ENCODE measurements at places on chromosomes 7 and 10.

DNA sequence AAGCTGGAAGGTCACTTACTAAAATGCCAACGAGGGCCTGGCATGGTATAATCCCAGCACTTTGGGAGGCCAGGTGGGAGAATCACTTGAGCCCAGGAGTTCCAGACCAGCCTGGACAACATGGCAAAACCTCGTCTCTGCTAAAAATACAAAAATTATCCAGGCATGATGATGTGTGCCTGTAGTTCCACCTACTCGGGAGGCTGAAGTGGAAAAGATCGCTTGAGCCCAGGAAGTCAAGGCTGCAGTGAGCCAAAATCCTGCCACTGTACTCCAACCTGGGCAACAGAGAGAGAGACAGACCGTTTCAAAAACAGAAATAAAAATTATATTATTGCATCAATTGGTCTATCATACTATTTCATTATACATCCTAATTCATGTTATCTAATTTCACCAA lies 18.1 kb upstream of the FAM53B start:
- no peak for DNase-seq

DNA sequence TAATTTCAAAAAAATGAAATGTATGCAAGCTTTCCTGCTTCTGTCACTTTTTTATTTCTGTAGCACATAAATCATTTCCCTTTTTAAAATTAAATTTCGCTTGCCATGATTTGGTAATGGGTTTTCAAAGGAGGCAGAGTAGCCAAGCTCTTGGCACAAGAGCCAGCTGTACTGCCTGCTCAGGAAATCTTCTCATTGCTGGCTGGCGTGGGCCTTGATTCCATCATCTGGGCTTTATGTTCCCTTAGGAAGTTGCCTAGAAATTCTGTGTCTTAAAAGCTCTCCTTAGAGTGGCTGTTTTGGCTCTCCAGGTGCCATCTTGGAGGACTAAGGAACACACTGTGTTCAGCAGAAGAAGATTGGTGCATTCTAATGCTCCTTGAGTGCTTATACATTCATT lies 107.4 kb downstream of the ARID5B start:
- DNase-seq = no peak

DNA sequence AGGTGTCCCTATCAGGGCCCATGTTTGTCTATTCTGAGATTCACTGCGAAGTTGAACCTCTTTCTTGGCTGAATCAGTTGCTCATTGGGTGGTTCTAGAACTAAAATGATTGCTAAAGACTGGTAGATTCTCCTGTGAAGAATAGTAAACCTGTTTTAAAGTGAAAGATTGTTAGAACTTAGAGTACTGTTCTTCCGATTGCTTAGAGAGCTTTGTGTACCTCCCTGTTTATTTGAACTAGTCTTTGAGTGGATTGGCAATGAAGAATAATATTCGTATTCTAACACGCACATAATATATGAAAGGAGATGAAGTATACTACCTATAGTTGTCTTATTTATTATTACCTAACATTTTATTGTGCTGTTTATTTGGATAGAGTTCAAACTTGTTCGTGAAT lies 124.8 kb upstream of the RPA3 start:
- DNase-seq = no peak

DNA sequence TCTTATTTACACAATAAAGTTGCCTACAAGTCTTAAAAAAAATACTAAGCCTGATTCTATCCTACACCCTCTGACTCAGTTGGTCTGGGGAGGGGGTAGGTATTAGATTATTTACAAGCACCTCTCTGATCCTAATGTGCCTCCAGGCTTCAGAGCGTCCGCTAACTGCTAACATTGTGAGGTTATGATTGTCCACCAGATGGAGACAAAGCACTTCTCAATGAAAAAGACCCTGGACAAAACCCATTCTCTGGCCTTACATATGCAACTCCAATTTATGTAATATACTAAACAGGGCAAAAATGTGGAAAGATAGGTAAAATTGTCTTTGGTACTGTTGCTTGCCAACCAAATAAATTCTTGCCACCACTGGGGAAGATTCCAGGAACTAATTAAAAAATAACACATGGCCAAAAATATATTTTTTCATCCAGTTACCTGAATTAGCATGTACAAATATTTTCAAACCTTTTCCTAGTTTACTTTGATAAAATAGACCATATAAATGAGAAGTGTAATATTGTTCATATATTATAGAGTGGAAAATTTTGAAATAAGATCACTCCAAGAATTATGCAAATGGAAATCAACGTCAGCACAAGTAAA lies 92.4 kb downstream of the KIF20B start:
- DNase-seq = no peak

GRCh38 chr7:111485701-111486380 lies 76.5 kb downstream of the IMMP2L start:
- no peak for DNase-seq

GRCh38 chr7:11540271-11540761 lies 291.7 kb downstream of the THSD7A start:
- DNase-seq = no peak

- no peak for DNase-seq
Measured at GRCh38 chr10:127872011-127872761, 20.6 kb downstream of the CLRN3 start.

DNA sequence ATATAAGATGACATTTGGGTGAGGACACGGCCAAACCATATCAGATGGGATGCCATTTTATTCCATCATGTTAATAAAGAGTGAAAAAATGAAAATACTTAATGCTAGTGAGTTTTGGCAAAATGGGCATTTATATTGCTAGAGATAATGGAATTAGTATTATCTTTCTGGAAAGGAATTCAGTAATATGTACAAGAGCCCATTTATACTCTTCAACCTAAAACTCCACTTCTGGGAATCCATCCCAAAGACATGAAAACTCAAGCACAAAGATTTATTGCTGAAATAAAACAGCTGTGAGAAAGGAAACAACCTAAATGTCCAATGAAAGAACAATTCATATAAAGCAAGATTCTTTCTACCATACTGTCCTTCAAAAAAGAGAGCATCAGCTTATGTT lies 96.0 kb upstream of the TMEM168 start:
- no peak for DNase-seq

GRCh38 chr7:66960192-66960591 lies 35.2 kb downstream of the SBDS start:
- DNase-seq = no peak

DNA sequence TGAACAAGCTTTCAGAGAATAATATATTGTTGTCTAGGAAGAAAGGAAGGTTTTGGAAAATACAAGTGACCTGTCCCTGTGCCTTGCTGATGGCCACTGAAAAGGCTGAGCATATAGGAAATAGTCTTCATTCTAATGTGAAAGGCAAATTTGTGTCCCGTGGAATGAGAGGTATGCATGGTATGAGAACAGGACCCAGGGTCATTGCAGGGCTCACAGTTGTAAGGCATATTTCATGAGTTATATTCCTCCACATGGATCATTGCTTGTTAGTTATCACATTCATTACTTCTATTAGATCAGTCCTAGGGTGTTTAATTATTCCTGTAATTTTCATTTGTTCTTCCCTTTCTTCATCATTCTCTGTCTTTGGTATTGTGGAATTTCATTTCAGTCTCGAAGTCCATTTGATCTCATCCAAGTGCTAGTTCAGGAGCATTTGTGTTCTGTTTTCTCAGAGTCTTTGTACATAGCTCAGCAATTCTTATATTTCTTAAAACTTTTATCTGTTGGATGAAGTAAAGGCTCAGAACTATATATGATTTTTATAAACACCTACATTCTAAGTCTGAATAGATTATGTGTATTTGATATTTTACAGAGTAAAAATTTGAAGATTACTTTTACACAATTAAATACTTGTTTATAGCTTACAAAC lies 39.4 kb upstream of the ARHGAP21 start:
- no peak for DNase-seq

GRCh38 chr10:74145133-74145532 lies 5.5 kb downstream of the AP3M1 start:
- no peak for DNase-seq

GRCh38 chr7:28224172-28224571 lies 43.6 kb upstream of the JAZF1 start:
- DNase-seq = no peak

GRCh38 chr10:132336919-132337407 lies 5.0 kb downstream of the LRRC27 start:
- no peak for DNase-seq

DNA sequence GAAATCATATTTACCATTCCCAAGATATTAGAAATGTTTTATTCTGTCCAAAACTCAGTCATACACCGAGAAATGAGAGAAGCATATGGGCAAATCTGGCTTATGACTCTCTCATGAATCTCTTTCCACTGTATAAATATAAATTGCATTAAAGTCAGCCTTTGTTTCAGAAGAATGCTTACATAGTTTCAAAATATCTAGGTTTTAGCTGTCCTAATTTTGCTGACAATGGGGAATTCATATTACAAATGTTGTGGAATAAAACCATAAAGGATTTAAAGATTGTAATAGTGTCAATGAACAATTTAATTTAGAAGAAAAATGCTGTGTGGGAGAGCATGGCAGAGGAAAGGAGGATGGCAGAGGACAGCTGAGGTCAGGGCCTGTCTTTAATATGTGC lies 185.0 kb upstream of the THSD7A start:
- no peak for DNase-seq

DNA sequence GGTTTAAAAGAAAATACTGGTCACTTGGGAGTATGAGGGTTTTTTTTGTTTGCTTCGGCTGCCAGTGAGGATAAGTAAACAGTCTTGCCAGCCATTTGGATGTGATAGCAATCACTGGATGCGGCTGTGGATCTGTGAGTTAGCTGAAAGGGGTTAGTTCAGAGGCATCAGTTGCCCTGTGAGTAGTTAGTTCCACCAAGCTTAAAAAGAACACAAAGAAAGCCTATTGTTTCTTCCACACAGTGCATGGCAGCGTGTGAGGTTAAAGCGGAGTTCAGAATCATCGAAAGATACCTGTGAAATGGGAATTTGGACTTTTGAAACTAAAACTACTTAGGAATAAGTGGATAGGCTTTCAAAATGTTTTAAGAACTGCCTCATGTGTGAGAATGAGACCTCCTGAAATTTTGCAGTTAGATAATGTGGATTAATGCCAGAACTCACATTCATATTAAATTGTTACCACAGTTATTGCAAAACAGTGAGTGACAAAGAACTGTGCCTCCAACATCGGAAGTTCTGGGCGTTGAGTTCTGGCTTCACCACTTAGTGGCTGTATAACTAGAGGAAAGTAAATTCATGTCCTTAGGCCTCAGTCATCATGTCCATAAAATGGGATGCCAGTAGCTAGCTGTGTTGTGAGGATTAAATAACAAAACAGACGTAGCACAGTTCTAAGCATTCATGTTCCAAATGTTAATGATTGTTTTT lies 31.3 kb downstream of the KIAA1217 start:
- DNase-seq = no peak

- DNase-seq = no peak
Measured at GRCh38 chr7:72190146-72190545, 222.0 kb downstream of the CALN1 start.

DNA sequence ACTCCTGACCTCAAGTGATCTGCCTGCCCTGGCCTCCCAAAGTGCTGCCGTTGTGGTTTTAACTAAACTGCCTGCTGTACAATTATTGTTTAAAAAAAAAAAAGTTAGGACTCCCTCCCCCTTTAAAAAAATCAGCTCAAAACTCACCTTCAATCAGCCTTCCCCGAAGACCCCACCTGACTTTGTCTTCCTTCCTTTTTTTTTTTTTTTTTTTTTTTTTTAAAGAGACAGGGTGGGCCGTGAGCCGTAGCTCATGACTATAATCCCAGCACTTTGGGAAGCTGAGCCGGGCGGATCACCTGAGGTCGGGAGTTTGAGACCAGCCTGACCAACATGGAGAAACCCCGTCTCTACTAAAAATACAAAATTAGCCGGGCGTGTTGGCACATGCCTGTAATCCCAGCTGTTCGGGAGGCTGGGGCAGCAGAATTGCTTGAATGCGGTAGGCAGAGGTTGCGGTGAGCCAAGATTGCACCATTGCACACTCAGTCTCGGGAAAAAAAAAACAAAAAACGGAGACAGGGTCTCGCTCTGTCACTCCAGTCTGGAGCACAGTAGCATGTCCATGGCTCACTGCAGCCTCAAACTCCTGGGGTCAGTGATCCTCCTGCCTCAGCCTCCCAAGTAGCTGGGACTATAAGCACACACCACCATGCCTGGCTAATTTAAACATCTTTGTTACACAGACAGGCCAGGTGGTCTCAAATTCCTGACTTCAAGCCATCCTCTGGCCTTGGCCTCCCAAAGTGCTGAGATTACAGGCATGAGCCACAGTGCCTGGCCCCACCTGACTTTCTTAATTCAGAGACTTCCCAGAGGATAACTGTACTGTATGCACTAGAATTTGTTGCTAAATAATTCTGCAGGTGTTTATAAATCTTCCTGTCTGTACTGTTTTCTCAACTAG lies 3.2 kb downstream of the FIS1 start:
- no peak for DNase-seq

DNA sequence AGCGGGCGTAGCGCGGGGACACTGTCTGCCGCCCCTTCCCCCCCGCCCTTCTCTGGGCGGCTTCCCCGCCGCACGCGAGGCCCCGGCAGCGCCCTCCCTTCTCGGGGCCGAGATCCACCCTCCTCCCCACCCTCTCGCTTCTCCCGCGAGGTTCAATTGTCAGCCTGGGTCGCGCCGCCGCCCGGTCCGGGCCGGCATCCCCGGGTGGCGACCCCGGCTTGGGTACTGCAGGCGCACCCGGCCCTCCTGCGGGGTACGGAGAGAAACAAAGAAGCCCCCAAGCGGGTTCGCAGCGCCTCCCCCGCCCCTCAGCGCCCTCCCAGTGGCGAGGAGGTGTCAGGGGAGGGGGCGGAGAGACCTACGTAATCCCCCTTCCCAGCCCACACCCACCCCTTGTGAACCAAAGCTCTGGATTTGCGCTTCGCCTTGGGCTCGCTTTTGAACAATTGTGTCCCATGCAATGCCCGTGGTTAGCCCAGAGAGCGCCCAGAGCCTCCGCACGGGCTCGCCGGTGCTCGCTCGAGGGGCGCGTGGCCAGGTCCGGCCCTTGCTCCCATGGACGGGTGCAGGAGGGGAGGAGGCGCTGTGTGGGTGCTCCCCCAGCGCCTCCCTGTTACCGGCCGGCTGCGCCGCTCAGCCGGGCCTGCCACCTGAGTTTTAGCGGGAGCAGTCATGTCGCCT lies 634 bp downstream of the HECW1 start:
- DNase-seq = no peak

- no peak for DNase-seq
Measured at GRCh38 chr7:129522971-129523340, 20.6 kb downstream of the SMKR1 start.

DNA sequence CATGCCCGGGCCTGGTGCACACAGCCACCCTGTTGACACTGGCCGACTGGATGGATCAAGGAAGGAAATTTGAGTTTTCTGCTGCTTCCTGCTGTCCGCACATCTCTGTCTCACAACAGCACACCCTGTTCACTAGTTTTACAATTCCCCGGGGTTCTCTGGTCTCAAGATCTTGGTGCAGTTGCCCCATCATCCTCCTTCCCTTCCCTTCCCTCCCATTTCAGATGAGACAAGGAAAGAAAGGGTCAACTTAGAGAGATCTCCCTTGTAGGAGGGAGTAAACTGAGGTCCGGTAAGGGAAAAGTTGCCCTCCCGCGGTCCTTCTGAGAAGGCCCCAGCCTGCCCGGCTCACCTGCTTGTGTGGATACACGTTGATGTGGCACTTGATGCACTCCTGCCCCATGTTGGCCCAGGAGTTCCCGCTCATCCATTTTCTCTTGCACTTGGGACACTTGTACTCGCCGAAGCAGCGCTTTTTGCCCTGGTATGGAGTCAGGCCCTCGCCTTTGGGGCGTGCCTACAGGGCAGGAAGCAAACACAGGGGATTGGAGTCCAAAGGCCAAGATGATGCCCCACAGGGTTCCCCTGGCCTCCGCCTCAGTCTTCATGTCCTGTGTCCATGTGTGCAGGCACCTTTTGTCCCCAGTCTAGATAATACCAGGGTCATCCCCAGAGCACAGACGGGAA lies 46.8 kb downstream of the PPIF start:
- DNase-seq = no peak

- DNase-seq = no peak
Measured at GRCh38 chr10:13794992-13795612, 208.3 kb downstream of the PRPF18 start.

Measured in stimulated activated CD4-positive, alpha-beta T cell treated with anti-CD3 and anti-CD28 coated beads, TNF-alpha, amount 100 ng/mL, for 1 hour (primary cell).